ENCODE measurements at places on chromosomes 2 and 18.

- DNase-seq: no peak
These were observed 1370.7 kb upstream of the CDH2 start for GRCh38 chr18:29547626-29548025.

DNA sequence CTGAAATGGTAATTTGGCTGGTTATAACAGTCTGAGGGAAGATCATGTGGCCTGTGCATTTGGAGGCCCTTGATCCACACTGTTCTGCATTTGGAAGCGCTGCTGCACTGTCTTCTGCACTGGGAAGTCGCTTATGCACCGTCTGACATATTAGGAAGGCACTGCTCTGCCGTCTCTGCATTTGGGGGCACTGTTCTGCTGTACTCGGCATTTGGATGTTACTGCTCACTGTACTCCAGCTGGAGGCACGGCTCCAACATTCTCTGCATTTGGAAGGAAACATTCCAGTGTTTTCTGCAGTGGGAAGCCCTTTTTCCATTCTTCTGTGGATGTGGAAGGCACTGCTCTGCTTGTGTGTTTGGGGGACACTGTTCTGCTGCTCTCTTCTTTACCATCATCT is 9.6 kb upstream of the PROM2 start:
- no peak for DNase-seq

DNA sequence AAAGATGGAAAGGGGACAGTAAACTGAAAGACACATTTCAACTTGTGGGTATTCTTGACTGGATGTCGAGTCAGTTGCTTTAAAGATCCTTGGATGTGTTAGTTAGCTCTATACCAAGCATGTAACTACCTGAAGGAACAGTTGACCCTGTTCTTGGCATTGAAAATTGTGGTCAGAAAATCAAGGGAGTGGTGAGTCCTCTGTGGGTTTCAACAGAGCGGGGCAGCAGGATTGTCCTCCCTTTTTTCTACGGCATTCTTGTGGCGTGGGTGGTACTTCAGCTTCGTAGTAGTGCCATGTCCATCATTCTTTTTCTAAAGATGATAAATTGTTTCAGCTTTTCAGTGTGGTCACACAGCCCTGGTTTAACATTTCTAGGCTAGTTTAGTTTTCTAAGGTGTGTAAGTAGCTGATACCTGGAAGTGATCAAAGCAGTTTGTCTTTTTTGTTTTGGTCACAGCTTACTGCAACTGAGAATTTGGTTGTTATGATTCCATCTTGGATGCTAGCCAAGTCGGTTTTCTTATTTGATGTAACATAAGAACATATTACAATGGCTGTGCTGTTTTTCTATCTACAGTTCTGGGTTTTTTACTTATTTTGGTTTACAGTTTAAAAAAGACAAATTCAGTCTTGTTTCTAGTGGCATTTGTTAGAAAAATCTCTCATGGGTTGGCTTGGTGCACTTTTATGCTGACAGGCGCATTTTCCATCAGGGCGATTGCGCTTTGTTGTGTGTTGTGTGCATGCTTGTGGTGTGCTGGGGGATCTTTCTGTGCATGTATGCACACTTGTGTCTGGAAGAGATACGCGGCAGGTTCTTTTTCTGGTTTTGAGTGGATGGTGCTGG is 84.7 kb downstream of the ZNF407 start:
- DNase-seq: no peak

- peak; percentile 57 for DNase-seq
These were observed 176.7 kb downstream of the IKZF2 start for GRCh38 chr2:212974692-212975091.
